CD4-positive, alpha-beta T cell (primary cell): ENCODE measurements at places on chromosomes 3 and 15. TPM values are rescaled to one million over a fixed set of nuclear protein-coding genes. Genes with fewer than 3 reads are reported as not detected.

DNA sequence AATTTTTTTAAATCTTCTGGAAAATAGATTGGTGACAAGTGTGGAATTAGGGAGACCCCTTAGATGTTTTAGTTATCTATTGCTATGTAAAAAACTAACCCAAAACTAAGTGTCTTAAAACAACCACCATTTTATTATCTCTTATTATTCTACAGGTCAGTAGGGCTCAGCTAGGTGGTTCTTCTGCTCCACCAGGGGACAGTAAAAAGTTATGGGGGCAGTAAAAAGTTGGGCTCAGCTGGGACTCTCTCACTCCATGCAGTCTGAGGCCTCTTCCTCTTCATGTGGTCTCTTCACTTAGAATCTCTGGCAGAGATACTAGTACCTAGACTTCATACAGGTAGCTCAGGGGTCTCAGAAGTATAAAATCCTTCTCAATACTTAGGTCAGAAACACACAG is 18.0 kb upstream of the DIS3L start:
- no peak for DNase-seq

DNA sequence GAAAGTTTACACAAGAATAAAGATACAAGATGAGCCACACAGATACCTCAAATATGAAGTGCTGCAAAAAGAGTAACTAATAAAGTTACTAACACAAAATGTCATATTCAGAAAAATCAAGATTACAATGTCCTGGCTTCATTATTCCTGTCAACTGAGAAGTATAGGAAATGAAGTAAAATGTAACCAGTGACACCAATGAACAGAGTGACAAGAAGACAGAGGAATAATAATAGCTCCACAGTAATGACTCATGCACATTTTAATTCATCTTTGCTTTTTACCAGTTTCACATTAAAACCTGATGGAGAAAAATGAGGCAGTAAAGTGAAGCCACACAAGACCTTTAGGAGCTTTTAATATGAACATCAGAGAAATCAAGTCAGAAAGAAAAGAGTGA is 214.1 kb downstream of the ZBBX start:
- DNase-seq: no peak

DNA sequence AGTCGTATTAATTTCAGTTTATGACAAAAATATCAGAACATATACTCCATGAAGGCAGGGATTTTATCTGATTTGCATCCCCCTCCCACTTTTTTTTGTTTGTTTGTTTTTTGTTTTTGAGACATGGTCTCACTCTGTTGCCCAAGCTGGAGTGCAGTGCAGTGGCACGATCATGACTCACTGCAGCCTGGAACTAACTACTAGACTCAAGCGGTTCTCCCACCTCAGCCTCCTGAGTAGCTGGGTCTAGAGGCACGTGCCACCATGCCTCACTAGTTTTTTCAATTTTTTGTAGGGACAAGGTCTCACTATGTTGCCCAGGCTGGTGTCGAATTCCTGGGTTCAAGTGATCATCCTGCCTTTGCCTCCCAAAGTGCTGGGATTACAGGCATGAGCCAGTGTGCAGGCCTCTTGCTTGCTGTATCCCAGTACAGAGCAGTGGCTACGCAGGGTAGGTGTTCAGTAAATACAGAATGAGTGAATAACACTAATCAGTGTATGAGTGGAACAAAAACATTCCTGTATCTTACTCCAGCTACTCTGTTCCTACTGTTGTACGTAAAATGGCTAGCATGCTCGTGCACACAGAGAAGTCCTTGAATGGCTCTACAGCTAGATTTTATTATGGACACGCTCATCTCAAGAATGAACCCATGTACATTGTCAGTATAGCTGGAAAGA is 272.4 kb downstream of the FOXP1 start:
- DNase-seq: no peak

DNA sequence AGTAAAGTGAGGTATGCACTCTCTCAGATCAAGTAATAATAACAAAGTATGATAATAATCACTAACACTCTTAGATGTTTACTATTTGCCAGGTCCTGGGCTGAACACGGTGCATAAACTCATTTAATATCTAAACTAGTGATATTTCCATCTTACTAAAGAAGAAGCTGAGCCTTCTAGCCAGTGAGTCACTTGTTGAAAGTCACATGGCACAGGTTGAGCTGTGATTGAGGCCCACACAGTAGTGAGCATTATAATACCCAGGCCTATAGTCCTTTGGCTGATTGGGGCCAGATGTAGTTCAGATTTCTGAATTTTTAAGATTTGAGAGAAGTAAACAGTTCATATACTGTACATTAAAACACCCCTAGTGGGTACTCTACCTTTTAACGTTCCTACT is 93.2 kb upstream of the CCDC80 start:
- DNase-seq: no peak

GRCh38 chr3:112629425-112629824 is 11.5 kb downstream of the CCDC80 start:
- no peak for DNase-seq

DNA sequence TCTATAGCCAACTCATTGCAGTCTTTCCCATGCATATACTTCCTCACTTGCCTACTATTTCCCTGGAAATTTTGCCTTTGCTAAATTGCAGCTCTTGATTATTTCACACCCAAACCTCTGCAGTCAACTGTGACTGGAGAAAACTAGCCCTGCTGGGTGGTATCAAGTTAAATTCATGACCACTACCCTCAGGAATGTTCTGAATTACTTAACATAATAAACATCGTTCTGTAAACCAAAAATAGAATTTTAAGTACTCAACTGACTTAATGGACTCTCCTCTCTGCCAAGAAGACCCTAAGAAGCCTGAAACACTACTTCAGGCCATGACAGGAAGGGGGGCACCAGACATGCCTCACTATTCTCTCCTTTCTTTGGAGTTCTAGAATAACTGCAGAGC is 1278.0 kb upstream of the GBE1 start:
- no peak for DNase-seq

HIGD2B gene
- not detected for total RNA-seq

GOLGB1 gene
- 49.8 TPM for total RNA-seq

CKMT1B gene
- not detected for total RNA-seq

CCDC80 gene
- not detected for total RNA-seq
